Anterior cingulate cortex (tissue), 58 donors: ENCODE measurements at places on chromosomes 6 and 20.

DNA sequence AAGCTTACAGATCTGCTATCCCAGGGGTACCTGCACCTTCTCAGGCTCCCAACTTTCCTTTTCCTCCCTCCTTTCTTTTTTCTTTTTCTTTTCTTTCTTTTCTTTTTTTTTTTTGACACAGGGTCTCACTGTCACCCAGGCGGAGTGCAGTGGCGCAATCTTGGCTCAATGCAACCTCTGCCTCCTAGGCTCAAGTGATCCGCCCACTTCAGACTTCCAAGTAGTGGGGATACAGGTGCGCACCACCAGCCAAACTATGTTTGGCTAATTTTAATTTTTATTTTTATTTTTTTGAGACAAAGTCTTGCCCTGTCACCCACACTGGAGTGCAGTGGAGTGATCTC lies 36.0 kb downstream of the PIM1 start:
- no peak for DNase-seq

DNA sequence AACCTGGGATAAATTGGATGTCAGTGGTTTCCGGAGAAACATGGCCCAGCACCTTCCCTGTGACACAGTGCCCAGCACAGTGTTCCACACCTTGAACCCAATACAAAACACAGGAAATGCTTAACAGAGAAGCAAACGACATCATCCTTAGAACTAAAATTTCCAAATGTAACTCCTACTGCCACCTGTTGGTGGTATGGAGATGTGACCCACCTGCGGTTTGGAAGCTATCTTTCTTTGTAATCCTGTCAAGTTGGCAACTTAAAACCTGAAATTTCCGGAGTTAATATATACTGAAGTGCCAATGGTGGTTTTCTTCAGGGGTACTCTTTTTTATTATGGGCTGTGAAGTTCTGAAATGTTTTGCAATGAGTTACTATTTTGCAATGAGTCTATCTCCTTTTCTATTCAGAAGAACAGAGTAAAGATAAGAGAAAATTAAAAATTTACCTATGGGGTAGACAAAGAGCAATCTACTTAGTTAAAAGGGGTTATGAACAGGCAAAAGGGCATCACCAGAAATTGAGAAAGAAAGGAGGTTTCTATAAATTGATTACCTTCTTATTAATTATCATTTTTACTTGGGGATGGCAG lies 658.8 kb downstream of the PTPRT start:
- DNase-seq, result no peak

GRCh38 chr6:167236239-167236571 lies 54.9 kb upstream of the UNC93A start:
- DNase-seq, result no peak

GRCh38 chr20:48283470-48284110 lies 498.3 kb upstream of the SULF2 start:
- peak; percentile 77 for DNase-seq

- no peak for DNase-seq
Observed at GRCh38 chr20:21632735-21633053, 72.8 kb upstream of the PAX1 start.
